Activated T-cell treated with anti-CD3 and anti-CD28 coated beads, Interleukin-2, amount 50 U/mL, for 72 hours (primary cell): ENCODE measurements at places on chromosomes 13 and 19.

DNA sequence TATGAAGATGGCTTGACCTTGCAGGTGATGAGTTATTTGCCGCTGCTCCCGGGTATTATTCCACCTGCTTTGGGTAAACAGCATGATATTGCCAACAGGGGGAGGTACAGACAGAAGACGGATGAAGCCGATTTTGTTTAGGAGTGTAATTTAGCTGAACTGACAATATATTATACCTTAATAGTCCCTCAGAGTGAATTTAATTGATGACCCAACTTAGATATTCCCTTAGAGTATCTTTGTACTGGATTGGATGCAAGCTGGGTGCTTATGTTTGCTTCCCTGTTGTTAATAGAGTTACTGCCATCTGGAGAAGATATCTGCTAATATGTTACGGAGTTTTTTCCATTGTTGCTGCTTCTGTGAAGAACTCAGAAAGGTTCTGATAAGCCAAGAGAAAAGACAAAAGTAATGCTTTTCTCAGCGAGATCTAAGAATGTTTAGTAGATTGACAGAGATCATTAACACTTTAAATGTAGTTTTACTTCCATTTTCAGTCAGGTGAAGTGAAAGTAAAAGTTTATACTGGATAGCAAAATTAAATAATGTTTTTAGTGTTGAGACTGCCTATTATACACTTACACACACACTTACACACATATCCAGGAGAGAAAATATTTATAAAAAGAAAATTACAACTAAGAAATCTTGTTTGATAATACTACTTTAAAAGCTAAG is 2220.8 kb upstream of the PCDH20 start:
- DNase-seq = no peak

GRCh38 chr19:32129141-32129540 is 216.3 kb upstream of the ZNF507 start:
- no peak for DNase-seq

- no peak for DNase-seq
Measured at GRCh38 chr13:95749545-95749944, 72.6 kb downstream of the DNAJC3 start.

GRCh38 chr13:103002279-103002678 is 63.9 kb downstream of the SLC10A2 start:
- no peak for DNase-seq
